Osteocyte (in vitro differentiated cells): ENCODE measurements at places on chromosomes 7 and 10.

DNA sequence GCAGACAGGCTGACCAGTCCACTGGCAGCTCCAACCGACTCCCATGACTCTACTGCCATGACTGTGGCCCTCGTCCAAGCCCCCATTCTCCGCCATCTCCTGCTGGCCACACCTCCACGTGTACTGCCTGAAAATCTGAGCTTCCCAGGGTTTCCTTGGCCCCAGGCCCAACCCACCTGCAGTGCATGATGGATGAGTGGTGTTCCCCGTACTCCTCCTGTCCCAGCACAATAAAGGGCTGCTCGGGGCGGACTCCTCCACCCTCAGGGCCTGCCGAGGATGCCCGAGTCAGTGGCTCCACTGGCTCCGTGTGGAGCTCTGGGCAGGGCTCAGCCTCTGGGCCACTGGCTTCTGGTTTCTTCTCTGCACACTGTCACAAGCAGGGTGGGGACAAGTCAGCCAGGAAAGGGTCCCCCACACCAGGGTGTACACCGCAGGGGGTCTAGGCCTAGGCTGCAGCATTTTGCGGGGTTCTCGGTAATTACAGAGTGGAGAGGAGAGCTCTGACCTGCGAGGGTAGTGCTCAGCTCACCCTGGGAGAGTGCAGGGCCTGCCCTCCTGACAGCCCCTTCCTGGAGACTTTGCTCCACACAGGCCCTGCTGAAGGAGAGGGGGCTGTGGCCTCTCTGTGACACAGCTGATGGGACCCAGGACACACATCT lies 15.2 kb downstream of the WDR91 start:
- no peaks in the 10 kb centered on the region for H3K27me3 ChIP-seq
- no peak overlapping the region for H3K4me3 ChIP-seq

GRCh38 chr7:149794661-149795060 lies 21.3 kb upstream of the ZNF467 start:
- no peaks in the 10 kb centered on the region for H3K4me1 ChIP-seq
- no peak for DNase-seq
- H3K27me3 ChIP-seq, result peaks cover 12% of the 10 kb centered on the region
- H3K4me3 ChIP-seq, result no peak overlapping the region

DNA sequence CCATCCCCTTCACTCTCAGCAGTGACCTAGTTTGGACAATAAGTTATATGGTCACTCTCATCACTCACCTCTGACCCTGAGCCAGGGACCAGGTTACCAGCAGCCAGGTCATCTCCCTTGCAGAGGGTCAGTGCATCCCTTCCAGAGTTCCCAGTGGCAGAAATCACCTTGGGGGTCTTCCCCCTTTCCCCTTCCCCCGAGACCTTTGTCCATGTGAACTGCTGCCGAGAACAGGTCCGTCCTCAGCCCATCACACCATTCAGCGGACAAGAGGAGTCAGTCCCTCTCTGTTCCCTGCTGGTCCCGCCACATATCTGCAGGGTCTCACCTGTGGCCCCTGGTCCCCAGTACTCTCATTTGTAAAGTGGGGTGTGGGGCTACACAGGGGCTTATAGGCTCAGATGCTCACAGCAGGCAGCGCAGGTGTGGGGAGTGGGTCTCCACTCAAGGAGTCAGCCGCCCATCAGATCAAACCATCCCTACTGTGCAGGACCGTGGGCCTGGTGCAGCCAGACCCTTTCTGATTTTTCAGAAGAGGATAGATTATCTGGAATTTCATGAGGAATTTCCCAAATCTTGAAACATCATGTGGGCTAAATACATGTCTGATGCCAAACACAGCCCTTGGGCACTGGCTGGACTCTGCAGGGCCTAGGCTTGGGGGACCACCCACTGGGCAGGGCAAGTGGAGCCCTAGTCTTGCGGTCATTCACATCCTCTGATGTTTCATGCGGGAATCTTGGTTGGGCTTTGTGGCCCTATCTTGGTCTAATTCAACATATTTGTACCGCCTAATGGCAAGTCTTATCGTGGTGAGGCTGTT lies 6.5 kb downstream of the DEPP1 start:
- H3K27me3 ChIP-seq, result no peaks in the 10 kb centered on the region
- peaks cover 7% of the 10 kb centered on the region for H3K36me3 ChIP-seq
- peaks cover 45% of the 10 kb centered on the region for H3K4me1 ChIP-seq
- DNase-seq, result no peak
- H3K4me3 ChIP-seq, result no peak overlapping the region

DNA sequence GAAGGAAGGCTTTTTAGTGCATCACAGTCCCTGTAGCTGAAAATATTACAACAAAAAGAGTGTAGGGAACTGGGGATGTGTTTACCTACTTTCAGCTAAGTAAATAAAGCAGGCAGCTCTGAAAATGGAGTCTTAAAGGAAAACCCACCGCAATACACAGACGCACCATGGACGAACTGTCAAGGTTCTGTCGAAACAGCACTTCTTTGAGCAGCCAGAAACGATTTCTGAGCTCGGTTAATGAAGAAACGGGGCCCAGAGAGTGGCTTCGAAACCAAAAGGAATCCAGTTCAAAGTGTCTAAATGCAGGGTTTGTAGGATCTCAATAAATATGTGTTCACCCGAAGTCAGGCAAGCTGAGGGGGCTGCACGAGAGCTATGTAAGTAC lies 275.4 kb upstream of the NEBL start:
- DNase-seq, result no peak
- peaks cover 17% of the 10 kb centered on the region for H3K4me1 ChIP-seq
- H3K27ac ChIP-seq, result no peak overlapping the region
- H3K27me3 ChIP-seq, result peaks cover 20% of the 10 kb centered on the region

DNA sequence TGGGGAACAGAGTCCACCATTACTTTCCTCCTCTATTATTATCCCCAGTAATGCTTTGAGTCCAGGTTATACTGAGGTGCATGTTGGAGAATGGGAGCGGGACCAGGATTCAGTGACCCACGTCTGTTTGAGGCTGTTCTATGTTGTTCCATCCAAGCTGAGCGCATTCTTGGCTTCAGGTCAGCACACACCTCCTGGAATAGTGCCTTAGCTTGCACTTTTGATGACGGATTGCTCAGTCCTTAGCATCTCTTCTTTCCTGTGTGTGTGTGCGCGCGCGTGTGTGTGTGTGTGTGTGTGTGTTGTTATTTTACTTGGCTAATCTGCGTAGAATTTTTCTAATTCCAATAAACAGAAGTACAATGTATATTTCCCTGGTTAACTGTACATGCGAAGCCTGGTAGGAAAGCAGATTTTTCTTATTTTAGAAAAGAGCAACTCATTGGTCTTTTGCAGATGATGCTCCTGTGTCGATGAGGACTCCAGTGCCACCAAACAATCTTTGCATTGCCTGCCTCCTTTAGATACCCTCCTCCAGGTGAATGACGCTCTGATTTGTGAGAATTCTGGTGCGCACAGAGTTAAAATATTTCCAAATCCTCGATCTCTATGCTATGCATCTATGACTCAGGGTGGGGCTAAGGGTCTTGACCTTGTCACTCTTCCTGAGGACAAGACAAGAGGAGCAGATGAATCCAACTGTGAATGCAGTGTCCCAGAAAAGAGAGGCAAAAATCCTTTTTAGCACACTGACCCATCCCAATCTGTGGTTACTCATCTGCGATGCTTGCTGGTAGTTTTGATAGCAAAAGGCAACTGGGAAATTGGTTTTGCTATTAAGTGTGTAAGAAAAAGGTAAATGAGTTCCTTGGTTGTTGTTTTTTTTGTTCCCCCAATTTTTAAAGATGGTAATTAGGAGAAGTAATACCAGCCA lies 13.3 kb upstream of the CELF2 start:
- H3K36me3 ChIP-seq, result no peaks in the 10 kb centered on the region
- peaks cover 9% of the 10 kb centered on the region for H3K27me3 ChIP-seq

DNA sequence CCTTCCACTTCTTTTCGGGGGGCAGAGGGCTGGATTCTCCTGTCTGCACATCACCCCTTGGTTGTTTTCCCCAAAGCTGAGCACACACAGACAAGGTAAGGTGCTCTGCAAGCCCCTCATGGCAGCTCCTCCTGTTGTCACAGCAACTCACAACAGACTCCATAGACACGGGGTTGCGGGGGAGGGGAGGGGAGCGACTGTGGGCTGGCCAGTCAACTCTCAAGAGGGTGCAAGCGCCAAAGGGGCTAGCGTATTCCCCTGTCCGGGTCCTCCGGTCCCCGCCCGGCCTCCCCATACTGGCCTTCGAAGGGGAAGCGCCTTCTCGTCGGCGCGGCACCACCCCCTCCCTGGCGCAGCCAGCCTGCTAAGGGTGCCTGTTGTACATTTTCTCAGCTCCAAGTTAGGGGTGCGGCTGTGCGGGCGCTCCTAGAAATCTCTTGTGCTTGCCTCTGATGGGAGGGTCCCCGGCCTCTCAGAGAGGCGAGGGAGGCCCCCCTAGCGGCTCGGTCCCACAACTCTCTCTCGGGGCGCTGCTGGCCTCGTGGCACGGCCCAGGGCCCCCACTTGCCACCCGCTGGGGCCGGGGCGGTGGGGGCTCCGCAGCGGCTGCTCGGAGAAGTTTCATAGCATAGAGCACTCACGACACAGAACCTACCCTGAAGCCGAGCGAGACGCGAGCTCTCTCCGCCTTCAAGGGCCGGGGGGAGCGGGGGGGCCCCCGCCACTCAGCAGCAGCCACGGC lies 498 bp downstream of the RHOBTB1 start:
- peak; percentile 88 for DNase-seq
- H3K27ac ChIP-seq, result peak overlapping the region; percentile 97
- H3K36me3 ChIP-seq, result peaks cover 10% of the 10 kb centered on the region
- peak overlapping the region; percentile 87 for H3K4me3 ChIP-seq

- peaks cover 13% of the 10 kb centered on the region for H3K27me3 ChIP-seq
- peaks cover 10% of the 10 kb centered on the region for H3K4me1 ChIP-seq
- H3K27ac ChIP-seq, result no peak overlapping the region
- H3K36me3 ChIP-seq, result no peaks in the 10 kb centered on the region
Observed at GRCh38 chr7:1421020-1421790, 38.1 kb downstream of the MICALL2 start.

DNA sequence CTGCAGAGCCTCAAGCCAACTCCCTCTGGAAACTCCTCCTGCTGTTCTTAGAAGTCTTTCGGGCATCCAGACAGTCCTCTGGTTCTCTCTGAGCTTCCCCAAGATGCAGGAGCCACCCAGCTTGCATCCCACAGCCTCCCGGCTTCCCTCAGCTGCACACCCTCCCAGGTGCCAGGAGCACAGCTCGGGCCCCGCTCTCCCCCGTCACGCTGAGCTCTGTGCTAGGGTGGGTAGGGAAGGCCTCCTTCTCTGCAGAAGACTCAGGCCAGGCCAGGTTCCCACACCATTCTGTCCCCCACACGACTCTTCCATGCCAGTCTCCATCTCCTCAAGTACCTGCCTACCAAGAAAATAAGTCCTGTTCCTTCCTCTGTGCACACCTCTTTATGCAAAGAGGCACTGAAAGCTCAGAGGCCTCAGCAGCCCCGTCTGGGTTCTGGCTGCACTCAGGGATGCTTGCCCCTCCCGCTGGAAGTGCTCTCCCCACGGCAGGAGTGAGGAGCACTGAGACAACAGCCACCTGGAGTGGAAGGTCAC lies 537.1 kb downstream of the PTPRN2 start:
- H3K4me1 ChIP-seq, result no peaks in the 10 kb centered on the region
- DNase-seq, result no peak
- H3K27ac ChIP-seq, result no peak overlapping the region
- H3K27me3 ChIP-seq, result no peaks in the 10 kb centered on the region

DNA sequence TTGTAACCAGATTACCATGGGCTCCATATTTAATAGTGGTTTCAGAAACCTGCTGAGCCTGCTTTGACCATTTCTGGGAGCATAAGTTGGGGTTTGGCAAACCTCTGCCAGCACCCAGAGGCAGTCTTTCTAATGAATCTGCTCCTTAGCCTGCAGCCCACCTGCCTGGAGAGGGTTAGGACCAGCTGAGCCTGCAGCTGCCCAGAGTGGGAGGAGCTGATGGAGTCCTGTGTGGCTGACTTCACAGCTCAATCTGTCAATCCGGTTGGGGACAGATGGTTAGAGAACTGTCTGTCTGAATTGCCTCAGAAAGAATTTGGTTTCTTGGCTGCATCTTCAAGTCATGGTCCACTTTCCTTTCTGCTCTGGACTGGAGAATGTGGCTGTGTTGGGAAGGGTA lies 444.6 kb downstream of the NRG3 start:
- no peaks in the 10 kb centered on the region for H3K4me1 ChIP-seq
- H3K27me3 ChIP-seq, result no peaks in the 10 kb centered on the region
- no peak overlapping the region for H3K27ac ChIP-seq
- no peaks in the 10 kb centered on the region for H3K36me3 ChIP-seq
- no peak overlapping the region for H3K4me3 ChIP-seq

- DNase-seq, result no peak
- no peaks in the 10 kb centered on the region for H3K4me1 ChIP-seq
- H3K27ac ChIP-seq, result no peak overlapping the region
Observed at GRCh38 chr10:18240185-18240882, 100.1 kb downstream of the CACNB2 start.

DNA sequence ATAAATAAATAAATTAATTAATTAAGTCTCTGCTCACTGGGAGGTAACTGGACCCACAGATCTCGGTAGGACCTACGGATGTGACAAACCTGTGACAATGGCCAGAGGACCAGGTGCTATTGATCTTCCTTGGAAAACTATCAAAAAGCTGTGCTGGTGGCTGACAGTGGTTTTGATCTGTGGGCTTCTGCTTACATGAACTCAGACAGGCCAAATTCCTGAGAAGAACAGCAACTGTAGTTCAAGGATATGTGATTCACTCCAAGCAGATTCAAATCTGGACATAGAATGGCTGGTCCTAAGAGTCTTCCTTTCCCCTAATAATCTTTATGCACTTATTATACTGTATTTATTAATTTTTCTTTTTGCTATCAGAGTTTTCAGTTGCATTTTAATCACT lies 80.0 kb downstream of the ATXN7L1 start:
- no peak overlapping the region for H3K4me3 ChIP-seq
- DNase-seq, result no peak
- H3K36me3 ChIP-seq, result peaks cover 10% of the 10 kb centered on the region
- H3K4me1 ChIP-seq, result no peaks in the 10 kb centered on the region
- no peak overlapping the region for H3K27ac ChIP-seq
- no peaks in the 10 kb centered on the region for H3K27me3 ChIP-seq

- no peaks in the 10 kb centered on the region for H3K27me3 ChIP-seq
- no peak for DNase-seq
- no peak overlapping the region for H3K4me3 ChIP-seq
- H3K36me3 ChIP-seq, result no peaks in the 10 kb centered on the region
Observed at GRCh38 chr7:13407911-13408310, 581.6 kb downstream of the ETV1 start.

GRCh38 chr10:62170732-62171131 lies 97.9 kb downstream of the RTKN2 start:
- no peak overlapping the region for H3K27ac ChIP-seq
- H3K27me3 ChIP-seq, result no peaks in the 10 kb centered on the region
- H3K4me3 ChIP-seq, result no peak overlapping the region

- no peak overlapping the region for H3K27ac ChIP-seq
- no peak overlapping the region for H3K4me3 ChIP-seq
- DNase-seq, result no peak
- H3K36me3 ChIP-seq, result no peaks in the 10 kb centered on the region
- H3K27me3 ChIP-seq, result no peaks in the 10 kb centered on the region
Observed at GRCh38 chr10:34674176-34674575, 140.9 kb downstream of the PARD3 start.
